ENCODE measurements at places on chromosomes 12 and 14. TPM values are rescaled to one million over a fixed set of nuclear protein-coding genes. Genes with fewer than 3 reads are reported as not detected.

CCDC88C gene
- total RNA-seq, result 1.6 TPM

LRRC23 gene
- 7.3 TPM for total RNA-seq

OLR1 gene
- not detected for total RNA-seq

DIO3 gene
- total RNA-seq, result 1.2 TPM

LMNTD1 gene
- total RNA-seq, result not detected

CD4 gene
- 0.75 TPM for total RNA-seq

HOXC13 gene
- not detected for total RNA-seq

OR4N5 gene
- not detected for total RNA-seq

NAA30 gene
- 10.8 TPM for total RNA-seq

PNMA1 gene
- total RNA-seq, result 37.4 TPM

SERPINA4 gene
- not detected for total RNA-seq

PTPRQ gene
- 0.10 TPM for total RNA-seq

PSMA6 gene
- total RNA-seq, result 91.7 TPM

FLVCR2 gene
- 3.7 TPM for total RNA-seq

FANCM gene
- 3.5 TPM for total RNA-seq

ABCC9 gene
- 3.6 TPM for total RNA-seq

ERG28 gene
- 11.8 TPM for total RNA-seq

P2RX2 gene
- total RNA-seq, result not detected

EML1 gene
- total RNA-seq, result 19.1 TPM

MORN3 gene
- 0.12 TPM for total RNA-seq

TAS2R7 gene
- total RNA-seq, result not detected

SPTB gene
- total RNA-seq, result not detected

IFI27L1 gene
- total RNA-seq, result 15.6 TPM

BCL2L14 gene
- not detected for total RNA-seq

Data from cardiac ventricle fibroblast (primary cell).